Activated CD8-positive, alpha-beta T cell treated with anti-CD3 and anti-CD28 coated beads for 36 hours (primary cell): ENCODE measurements at places on chromosomes 6 and 20.

- DNase-seq = no peak
Observed at GRCh38 chr6:107756660-107757355, 67.3 kb downstream of the SCML4 start.

- DNase-seq = no peak
Observed at GRCh38 chr6:118959903-118960302, 24.9 kb upstream of the MCM9 start.

DNA sequence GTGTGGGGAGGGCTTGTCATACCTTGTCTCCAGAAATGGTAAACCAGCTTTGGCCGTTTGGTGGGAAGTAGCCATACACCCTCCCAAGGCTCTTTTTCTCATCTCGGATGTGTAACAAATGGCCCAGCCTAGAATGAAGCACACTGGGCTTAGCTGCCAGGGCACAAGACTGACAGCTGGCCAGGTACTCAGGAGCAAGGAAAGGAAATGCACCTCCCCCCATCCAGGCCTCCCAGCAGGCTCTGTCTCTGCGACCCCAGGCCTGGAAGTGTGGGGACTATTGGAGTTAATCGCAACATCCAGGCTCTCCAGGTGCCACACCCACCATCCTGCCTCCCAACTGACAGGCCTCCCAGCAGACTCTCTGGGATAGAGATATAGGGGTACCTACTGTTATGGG is 43.0 kb downstream of the MRS2 start:
- DNase-seq = no peak

- DNase-seq = no peak
Observed at GRCh38 chr6:111530667-111531066, 47.6 kb upstream of the REV3L start.

GRCh38 chr20:31551163-31552081 is 37.2 kb downstream of the HM13 start:
- DNase-seq = no peak

GRCh38 chr20:20606050-20606449 is 106.4 kb downstream of the RALGAPA2 start:
- DNase-seq = no peak

DNA sequence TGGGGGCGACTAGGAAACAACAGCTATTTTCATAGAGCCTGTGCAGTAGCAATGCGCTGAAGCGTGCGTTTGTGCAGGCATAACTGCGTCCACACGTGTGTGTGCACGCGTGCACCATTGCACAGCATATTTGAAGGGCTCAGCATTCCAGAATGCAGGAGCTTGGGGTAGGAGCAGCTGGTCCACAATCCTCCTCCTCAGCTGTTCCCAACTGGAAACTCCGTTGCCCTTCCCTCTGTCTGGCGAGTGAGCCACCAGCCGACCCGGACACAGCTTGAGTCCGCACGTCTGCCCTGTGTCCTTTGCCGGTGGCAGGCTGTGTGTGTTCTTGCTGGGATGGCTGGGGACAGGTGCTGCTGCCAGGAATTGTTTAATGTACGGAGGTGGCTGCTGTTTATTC is 110.2 kb downstream of the SASH1 start:
- no peak for DNase-seq

- DNase-seq = no peak
Observed at GRCh38 chr20:41424546-41424945, 57.9 kb upstream of the EMILIN3 start.

GRCh38 chr6:84026721-84027164 is 6.8 kb upstream of the MRAP2 start:
- no peak for DNase-seq

GRCh38 chr6:154786144-154786868 is 53.1 kb downstream of the SCAF8 start:
- no peak for DNase-seq

DNA sequence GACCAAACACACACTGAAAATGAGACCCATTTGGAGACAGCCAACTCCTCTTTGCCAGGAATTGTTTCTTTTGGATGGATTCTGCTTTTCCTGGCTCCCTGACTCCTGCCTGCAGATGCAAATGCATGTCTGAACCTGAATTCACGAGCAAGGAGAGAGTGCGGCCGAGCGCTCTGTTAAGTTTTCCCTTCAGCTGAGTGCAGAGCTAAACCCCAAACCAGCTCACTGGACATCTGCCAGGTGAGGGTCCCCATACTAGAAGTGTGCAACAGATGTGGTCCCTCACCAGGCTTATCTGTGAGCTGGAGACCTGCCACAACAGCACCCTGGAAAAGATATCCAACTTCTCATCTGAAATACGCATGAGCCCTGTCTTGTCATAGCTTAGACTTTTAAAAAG is 59.0 kb downstream of the CD164 start:
- no peak for DNase-seq

DNA sequence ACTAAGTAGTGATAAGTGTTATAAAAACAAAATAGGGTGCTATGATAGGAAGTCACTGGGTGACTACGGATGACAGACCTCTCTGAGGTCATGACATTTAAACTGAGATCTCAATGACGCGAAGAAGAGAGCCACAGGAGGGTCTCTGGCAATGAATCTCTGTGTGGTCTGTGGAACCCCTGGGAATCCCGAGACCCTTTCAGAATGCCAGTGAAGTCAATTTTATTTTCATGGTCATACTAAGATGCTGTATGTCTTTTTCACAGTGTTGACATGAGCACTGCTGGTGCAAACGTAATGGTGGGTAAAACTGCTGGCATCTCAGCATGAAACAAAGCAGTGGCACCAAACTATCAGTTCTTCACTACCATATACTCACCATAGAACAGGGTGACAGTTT is 155.0 kb downstream of the GJA10 start:
- peak; percentile 54 for DNase-seq

GRCh38 chr6:10030942-10031537 is 383.8 kb downstream of the TFAP2A start:
- no peak for DNase-seq

GRCh38 chr6:33723371-33724085 is 12.0 kb upstream of the UQCC2 start:
- DNase-seq = no peak

DNA sequence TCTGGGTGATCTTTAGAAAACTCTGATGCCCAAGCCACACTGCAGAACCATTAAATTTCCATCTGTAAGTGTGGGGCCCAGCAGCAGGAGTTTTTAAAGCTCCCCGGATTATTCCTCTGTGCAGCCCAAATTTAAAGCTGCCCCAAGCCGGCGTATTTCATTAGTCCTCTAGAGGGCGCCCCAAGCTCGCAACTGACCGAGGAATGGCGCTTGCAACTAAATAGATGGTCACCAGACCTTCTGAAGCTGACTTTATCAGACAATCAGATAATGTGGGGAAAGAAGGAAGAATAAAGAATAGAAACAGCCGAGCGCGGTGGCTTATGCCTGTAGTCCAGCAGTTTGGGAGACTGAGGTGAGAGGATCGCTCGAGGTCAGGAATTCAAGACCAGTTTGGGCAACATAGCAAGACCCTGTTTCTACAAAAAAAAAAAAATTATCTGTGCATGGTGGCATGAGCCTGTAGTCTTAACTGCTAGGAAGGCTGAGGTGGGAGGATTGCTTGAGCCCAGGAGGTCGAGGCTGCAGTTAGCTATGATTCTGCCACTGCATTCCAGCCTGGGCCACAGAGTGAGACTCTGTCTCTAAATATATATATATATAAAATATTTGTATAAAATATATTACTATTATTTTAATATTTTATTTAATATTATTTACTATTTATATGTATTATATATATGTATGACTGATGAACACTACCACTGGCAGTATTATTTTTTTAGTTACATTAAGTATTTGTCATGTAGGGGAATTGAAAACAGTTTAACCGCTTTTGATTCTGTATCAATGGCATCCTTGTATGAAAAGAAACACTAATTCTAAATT is 56.0 kb downstream of the OTOR start:
- DNase-seq = peak; percentile 68

- no peak for DNase-seq
Observed at GRCh38 chr20:23225407-23226060, 125.1 kb upstream of the NXT1 start.

GRCh38 chr20:18288749-18289267 is 481 bp downstream of the ZNF133 start:
- no peak for DNase-seq

- no peak for DNase-seq
Observed at GRCh38 chr6:16991981-16992629, 109.7 kb upstream of the STMND1 start.

DNA sequence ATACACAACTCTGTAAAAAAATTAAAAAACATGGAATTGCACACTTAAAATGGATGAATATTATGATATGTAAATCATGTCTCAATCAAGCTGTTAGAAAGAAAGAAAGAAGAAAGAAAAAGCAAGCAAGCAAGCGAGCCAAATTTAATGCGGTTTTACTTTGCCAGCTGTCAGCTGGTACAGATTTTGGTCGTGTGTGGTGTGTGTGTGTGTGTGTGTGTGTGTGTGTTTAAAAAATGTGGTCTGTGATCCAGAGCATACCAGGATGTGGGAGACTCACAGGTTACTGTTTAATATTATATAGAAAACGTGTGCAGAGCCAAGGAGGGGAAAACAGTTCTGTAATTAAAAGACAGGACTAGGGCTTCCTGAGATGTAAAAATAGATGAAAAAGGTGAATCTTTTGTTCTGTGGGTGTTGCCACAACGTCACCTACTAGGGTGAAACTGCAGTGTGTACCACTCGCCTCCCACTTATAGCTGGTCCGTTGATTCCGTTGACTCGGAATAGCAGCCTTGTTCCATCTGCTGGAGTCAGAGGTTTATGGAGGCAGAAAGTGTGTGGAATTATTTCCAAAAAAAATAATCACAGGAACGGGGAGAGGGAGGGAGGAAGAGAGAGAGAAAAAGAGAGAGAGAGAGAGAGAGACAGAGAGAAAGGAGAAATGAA is 197.7 kb downstream of the BCAS1 start:
- DNase-seq = peak; percentile 70

- DNase-seq = no peak
Observed at GRCh38 chr6:62974452-62974851, 236.8 kb upstream of the FKBP1C start.

GRCh38 chr6:55437141-55437540 is 109.9 kb downstream of the GFRAL start:
- no peak for DNase-seq

DNA sequence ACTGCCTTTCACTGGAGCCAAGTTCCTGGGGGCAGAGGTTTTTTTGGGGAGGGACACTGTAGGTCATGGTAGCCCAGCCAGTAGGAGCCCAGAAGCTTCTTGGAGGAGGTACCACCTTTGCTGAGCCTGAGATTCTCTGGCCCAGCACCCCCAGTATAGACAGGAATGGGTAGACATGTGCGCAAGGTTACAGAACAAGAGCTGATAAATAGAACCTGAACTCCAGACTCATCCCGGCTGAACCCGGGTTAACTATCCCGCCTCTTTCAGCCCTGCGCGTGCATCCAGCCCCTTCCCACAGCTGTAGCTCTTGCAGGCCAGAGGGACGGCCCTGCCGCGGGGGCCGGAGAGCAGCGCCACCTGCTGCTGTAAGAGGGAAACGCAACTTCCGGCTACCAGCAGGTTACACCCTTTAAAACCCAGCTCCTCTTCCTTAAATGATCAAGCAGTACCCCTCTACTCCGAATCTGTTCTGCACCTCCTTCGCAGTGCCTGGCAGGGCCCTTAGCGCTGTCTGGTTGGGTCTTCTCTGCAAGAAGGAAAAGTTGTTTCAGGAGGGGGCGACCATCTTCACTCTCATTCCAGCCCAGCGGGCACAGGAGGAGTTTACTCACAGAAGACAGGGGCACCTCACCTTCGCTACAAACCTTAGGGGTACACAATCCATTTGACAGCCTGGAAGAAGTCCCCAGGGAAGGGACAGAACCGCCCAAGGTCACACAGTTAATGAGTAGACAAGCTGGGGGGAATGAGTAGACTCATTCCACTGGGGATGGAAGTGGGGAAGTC is 7.5 kb downstream of the SRXN1 start:
- peak; percentile 75 for DNase-seq

DNA sequence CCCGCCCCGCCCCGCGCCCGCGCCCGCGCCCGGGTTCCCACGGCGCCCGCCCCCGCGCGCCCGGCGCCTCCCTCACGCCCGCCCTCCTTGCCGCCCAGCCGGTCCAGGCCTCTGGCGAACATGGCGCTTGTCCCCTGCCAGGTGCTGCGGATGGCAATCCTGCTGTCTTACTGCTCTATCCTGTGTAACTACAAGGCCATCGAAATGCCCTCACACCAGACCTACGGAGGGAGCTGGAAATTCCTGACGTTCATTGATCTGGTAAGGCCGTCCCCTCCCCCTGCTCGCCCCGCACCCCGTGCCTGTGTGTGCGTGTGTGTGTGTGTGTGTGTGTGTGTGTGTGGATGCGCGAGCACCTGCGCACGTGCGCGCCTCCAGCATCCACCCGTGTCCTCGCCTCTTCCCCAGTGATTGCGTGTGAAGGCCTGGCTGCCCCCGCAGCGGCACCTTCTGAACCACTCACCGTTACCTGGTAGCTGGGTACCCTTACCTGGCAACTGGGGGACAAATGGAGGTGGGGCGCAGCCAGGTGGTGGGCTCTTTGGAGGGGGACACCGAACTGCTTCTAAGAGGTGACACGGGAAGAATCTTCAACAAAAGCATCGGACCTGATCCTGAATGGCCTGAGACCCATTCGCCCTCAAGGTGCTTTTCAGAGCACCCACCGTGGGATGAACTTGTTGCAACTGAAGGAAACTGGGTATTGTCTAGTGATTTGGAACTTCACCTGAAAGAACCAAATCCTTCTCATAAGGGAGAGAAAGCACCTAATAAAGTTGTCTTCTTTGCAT is at the start of gene AIG1:
TSS of gene AIG1 (plus strand) at position 84 of the 791 bp plus-strand sequence. CDS start at position 121, 37 bp downstream.
- peak; percentile 60 for DNase-seq

DNA sequence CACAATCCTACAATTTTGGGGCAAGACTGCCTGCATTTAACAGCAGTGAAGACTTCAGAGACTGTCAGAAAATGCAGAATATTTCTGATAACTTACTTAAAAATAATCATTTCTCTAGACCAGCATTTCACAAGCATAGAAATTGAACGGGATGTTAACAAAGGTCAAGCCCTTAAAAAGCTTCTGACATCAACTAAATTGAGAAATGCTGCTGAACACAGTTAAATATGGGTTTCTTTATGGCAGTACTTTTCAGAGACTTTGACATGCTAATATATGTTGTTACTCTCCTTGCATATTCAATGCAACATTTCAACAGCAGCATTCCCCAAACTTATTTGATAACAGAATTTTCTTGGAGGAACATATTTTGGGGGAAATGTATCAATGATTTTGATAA is 84.5 kb downstream of the KIF13A start:
- DNase-seq = no peak

DNA sequence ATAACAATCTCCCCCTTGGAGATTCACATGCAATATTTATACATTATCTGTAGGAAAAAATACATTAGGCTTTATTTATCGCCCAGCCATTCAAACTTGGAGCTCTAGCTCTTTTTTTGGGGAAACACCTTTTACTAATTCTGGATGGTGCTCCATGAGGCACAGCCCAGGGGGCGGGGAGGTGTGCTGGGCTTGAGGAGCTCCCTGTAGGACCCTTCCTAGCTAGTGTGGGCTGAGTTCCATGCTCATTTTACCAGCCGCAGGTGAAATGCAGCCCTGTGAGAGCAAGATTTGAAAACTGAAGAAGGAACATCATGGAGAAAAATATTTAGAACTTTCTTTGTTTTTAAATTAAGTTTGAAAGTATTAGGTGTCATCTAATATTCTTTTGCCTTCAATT is 99.6 kb upstream of the POPDC3 start:
- no peak for DNase-seq

- no peak for DNase-seq
Observed at GRCh38 chr6:34586327-34587040, 30.4 kb upstream of the SPDEF start.
